ENCODE measurements at places on chromosomes 7 and 10.

DNA sequence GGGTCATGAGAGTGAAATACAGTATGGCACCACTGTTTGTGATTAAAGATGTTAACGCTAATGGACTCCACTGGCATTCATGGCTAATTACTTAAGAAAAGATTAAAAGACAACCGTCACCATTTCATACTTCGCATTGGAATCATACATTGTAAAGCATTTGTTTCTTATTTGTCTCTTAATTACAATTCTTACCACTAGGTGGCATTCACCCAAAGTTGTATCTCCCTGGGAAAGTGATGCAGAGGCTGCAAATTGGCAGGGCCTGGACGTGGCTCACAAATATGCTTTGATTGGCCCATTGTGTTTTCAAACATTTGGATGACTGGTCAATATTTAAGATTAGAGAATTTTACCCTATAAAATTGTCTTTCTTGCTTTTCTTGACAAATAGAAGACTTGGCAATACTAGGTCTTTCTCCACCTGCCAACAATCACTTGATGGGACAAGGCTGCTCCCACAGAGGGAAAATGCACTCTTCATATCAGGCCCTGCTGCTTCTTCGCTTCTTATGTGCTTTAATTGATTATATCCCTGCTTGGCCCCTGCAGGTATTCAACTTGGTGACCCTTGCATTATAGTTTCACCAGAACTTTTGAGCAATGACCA is 72.1 kb upstream of the STARD3NL start:
- peak; percentile 68 for DNase-seq

DNA sequence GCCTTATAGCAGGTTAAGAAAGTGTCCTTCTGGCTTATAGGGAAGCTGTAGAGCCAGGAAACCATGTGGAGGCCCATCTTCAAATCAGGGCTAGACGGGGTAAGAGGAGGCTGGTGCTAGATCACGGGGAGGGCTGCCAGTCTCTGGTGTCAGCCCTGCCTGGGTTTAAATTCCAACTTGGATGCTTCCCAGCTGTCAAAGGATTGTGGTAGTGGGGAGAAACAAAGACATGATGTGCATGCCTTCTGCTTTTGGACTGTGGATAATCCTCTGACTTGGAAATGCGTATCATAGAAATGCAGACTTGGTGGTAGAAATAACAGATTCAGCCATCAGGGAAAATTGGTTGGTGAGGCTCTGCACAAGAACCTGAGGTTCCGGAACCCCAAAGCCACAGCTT is 325.6 kb downstream of the PHTF2 start:
- no peak for DNase-seq

GRCh38 chr10:6053816-6054631 is 8.1 kb downstream of the IL2RA start:
- DNase-seq = no peak

DNA sequence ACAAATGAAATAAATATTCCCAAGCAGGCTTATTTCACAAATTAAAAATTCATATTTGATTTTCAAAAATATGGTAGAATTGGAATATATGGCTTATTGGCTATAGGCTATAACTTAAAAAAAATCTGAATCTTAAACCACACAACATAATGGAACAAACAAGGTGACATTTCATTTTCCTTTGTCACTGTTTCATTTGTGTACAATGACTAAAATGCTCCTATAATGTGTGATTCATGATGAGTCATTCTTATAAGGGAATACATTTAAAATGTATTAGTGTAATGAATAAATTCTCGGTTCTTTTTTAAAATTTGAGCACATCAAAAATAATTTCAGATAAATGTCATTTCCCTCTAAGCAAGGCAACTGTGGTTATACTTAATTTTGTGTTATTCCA is 148.0 kb upstream of the ANK3 start:
- DNase-seq = peak; percentile 45

DNA sequence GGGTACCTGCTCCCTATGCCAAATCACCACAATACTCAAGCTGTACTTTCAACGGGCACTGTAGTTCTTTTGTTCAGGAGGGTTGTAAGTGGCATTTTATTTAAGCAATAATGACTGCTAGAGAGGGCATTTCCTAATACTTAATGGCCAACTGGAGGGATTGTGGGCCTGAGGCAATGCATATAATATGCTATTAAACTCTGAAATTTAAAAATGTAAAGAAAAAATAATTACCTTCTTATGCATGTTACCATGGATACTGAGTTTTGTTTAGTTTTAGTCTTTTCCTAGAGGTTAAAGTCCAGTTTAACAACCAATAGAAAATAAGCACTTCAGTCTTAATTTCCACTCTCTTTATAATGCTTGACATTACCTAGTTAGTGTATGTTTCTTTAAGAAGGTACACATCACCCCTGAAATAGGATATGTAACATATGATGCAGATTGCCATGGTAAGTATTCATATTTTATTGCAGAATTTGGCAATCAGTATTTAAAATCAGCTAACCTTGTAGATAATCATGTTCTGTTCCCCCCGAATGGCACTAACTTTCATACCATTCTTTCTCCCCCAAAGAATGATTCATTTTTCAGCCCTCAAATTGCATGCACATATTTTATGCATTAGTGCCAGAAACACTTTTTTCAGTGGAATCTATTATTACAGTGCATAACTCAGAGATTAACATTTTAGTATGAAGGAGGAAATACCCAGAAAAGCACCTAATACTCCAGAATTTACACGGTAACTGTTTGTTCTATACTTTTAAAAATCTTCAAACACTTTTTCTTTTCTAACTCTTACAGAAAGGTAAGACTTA is 90.3 kb upstream of the ZNF438 start:
- peak; percentile 66 for DNase-seq

DNA sequence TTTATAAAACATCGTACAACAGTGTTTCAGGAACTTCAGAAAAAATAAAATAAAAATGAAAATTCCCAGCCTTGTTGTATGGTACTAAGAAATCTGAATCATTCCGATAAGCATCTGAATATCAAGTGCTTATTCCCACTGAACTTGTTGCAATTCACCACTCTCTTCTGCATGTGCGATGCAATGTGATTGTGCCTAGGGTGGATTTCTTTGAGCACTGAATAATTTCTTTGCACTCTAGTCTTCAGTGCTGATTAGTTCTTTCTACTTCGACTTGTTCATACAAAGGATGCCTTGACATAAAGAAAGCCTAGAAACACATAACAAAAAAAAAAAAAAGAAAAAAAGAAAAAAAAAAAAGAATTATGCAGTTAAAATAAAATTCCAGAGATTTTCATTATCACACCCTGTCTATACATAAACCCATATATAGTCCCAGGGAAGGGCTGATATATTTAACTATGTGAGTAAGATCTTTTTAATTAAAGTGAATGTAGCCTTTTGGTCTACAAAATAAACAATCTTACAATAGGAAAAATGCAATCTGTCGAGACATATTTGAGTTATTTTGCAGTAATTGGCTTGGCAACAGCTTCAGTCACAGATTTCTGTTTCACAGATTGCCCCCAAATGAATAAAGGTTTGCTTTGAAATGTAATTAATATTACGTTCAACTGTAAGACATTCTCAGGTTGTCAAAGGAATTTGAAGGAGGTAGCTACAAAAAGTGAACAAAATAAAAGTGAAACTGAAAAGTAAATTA is 1118.9 kb upstream of the CELF2 start:
- no peak for DNase-seq

DNA sequence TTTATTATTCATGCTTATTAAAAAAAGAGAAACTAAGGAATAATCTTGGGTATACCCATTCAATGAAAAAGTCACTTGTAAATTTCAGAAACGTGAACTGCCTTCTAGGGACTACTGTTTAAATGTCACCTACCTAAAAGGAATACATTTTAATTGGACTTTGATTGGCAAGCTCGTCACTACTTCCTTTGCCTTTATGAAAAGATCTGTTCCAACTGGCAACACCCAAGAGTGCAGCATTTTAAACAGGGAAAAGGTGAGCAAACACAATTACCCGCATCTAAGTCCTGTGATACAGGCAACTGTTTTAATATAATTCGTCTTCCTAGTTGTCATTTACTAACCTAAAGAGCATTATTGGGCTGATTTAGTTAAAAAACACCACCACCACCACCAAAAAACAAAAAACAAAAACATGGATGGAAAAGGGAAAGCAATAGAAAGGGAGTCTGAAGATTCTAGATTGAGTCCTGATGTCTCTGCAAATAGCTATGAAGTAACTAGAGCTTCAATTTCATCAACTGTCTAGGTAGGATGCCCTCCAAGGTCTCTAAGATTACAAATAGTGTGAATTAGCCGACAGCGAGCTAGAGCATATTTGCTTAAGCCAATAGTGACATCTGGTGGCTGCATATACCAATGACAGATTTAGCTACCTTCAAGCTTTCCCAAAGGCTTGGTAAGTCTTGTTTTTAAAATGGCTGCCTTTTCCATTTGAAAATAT is 33.8 kb upstream of the ICA1 start:
- peak; percentile 83 for DNase-seq

GRCh38 chr10:116891208-116891607 is 41.9 kb downstream of the ENO4 start:
- peak; percentile 77 for DNase-seq

Data from ELR (cell line).